Fibroblast of skin of abdomen (primary cell): ENCODE measurements at places on chromosomes 12 and 14.
A peak's percentile ranks its signal among the peaks of the same experiment; 100 is the strongest.

DNA sequence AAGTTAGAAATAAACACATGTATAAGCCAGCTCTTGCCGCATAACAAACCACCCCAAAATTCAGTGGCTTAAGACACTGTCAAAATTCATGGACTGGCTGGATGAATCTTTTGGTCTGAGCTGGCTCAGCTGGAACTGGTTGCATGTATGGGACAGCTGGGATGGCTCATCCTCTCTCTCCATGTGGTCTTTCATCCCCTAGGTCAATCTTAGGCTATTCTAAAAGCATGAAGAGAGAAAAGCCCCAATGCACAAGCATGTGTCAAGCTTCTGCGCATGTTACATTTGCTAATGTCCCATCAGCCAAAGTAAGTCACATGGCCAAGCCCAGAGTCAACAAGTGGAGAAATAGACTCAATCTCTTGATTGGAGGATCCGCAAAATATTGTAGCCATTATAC, 71.0 kb downstream of the DRAM1 start:
- DNase-seq: no peak

DNA sequence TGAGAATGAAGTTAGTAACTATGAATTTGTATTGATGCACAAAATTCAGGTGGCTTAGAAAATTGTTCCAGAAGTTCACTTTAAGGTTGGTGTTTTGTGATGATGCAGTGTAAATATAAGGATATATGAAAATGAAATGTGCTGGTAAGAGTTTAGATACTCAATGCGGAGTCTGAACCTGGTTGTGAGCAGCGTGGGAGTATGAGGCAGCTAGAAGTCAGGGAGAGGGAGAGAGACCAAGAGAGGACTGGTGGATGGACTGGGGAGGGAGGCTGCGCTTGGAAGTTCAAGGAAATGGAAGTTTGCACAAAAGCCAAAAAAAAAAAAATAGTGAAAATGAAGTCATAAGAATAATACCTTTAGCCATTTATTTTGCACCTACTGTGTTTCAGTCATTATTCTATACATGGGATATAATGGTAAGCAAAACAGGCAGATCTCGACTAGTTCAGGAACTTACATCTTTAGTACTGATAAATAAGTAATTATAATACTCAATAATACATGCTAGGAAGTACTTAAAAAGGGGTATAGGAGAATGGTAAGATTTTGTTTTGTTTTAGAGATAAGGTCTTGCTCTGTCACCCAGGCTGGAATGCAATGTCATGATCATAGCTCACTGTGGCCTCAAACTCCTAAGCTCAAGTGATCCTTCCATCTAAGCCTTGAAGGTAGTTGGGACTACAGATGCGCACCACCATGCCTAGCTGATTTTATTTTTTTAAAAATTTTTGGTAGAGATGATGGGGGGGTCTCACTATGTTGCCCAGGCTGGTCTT, 10.0 kb upstream of the RAB21 start:
- no peak for DNase-seq

DNA sequence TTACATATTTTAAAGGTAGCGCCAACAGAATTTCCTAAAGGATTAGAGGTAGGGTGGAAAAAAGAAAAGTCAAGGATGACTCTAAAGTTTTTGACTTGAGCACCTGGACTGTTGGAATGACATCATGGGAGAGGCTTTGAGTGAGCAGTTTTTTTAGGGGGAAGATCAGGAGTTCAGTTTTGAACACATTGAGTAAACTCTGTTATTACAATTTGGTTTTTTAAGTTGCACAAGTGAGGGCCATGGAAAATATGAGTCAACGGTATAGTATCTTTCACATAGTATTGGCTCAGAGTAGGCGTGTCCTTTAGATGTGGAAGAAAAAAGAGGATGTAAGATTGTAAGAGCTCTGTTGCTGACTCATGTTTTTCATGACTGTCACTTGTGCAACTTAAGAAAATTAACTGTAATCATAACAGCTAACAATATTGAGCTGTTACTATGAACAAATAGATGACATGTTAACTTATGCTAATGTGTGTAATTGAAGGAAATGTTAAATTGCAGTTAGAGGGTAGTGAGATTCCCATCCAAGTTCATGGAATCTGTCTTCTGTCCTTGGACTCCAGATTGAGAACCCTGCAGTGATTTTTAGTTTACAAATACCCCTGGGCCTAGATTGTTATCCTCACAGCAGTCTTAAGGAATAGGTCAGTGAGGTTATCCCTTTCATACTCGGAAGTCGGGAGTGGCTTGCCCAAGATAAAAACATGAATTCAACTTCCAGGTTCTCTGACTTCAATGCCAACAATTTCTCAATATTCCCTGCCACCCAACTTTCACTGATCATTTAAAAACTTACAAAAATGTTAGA, 48.2 kb upstream of the ATP2B1 start:
- DNase-seq: peak; percentile 98

DNA sequence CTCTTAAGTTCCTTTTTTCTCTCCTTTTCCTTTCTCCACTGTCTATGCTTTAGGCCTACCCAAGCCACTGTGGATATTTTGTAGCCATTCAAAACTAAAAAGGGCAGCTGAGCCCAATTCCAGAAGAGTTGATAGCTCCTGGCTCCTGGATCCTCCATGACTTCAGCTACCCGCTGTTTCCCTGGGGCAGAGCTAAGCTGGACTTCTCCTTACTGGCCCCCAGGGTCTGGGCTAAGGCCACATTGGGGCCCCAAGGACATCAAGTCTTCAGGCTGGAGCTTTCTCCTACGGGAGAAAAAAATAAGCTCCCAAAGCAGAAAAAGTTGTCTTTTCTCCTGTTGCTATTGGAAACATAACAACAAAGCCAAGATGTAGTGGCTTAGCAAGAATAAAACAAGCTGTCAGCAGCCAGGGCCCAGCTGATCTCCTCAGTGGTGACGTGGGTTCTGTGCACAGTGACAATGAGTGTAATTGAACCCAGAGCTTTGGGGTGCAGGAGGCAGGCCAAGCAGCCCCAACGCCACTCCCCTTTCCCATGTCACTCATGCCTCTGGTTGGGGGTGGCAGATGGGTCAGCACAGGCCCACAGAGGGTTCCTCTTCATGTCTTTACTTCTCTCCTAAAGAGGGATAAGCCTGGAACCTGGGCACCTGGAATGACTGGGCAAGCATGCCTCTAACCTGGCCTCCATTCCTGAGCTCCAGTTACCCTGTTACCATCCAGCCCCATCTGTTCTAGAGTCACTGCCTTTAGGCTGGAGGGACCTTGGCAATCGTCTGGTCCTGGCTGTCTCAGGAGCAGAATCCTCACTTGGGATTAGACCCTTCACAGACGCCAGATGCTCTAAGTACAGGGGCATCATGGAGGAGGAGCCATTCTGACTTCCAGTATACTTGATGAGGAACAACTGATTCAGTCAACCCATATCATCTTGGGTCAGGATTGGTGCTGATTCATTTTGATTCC, 171.2 kb downstream of the ZFP36L1 start:
- DNase-seq: peak; percentile 70

DNA sequence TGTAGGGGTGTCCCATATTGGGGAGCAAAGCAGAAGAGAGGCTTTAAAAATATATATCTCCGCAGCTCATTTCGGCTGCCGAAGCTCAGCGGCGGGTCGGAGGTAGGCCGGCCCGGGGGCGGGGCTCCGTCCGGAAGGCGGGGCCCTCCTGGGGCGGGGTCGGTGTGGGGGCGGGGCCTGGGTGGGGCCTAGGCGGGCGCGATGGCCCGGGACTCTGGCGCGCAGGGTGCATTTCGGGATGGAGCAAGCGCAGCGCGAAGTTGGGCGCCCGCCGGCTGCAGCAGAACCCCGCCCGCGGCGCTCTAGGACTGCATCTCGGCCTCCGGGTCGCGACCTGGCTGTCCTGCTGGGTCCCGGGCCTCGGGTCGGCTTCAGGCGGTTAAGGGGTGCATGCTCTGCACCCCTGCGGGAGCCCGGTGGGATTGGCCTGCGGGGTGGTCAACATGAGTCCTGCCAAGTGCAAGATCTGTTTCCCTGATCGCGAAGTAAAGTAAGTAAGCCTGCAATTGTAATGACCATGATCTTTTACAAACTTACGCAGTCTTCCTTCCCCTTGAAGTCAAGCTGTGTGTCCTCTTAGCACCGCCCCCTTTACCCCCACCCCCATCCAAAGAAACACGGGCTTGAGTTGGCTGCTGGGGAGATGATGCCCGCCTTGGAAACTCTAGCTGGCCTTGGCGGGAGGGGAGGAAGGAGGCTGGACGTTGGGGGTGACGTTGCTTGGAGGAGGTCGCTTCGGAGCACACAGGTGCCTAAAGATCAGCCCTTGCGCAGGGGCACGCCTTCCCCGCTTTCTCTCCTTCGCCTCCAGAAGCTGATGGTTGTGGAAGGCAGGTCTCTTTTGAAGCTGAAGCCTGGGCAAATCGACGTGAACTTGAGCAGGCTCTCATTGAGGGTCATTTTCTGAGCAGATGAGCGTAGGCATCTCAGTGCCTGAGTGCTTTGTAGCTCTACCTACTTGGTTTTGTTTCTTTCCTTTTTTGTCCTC, 38.4 kb downstream of the ACACB start:
- DNase-seq: peak; percentile 64

DNA sequence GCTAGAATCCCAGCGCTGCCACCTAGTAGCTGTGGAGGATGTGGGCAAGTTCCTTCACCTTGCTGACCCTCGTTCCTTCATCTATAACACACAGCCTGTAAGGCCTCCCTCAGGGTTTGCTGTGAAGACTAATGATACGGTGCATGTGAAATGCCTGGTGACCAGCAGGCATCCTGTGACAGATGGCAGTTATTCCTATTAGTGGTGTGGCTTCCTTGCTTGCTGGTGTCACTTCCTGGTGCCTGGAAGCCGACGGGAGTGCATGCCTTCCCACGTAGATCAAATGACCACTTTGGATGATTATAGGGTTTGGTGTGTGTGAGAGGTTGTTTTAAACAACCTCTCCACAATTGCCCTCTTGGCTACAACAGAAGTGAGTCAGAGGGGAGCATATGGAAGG, 894.9 kb downstream of the VRK1 start:
- DNase-seq: no peak

- no peak for DNase-seq
Measured at GRCh38 chr12:118269806-118270205, 102.9 kb downstream of the TAOK3 start.

DNA sequence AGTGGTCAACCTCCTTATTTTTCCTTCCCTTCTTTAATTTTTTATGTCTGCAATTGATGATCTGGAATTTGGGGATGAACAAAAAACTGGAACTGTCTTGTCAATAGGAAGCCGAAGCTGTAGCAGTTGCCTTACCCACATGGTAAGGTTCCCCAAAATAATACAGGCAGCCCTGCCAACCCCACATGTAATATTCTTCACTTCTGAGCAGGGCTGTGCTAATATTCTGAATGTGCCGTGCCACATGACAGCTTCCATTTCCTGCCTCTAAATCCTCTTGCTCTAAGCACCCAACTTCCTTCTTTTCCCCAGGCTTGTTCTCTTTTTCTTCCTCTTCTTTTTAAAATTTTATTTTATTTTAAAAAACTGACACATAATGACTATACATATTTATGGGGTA, 39.6 kb downstream of the GPATCH2L start:
- DNase-seq: no peak

- DNase-seq: peak; percentile 44
Measured at GRCh38 chr14:58428118-58428683, 682 bp downstream of the KIAA0586 start.

DNA sequence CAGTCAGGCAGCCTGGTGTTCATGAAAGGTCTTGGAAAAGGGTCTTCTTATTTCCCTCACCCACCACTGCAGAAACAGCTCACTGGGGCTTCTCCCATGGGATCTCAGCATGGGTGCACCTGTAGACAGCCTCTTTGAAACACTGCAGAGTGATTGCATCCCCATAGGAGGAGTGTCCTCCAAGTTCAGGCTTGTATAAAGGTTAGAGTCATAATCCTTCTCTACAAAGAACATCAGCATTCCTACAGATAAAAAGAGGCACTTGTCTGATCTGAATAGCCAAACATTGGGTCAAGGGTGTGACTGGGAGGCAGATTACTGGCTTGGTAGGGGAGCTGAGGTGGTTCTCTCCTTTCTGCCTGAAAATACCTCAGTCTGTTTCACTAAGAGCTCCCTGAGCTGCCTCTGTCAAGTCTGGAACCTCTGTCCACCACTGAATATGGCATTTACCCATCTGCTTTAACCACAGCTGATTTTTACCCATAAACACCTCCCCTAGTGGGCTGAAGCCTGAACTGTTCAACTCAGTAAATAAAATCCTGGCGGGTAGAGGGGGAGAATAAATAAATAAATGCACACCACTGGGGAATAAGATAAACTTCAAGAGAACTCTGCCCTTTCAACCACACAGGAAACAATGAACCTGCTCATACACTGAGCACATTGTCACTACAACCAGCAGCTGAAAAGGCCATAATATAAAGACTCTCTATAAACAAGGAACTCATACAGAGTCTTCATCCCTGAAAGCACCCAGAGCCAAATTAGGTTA, 120.7 kb upstream of the SCAF11 start:
- DNase-seq: no peak

DNA sequence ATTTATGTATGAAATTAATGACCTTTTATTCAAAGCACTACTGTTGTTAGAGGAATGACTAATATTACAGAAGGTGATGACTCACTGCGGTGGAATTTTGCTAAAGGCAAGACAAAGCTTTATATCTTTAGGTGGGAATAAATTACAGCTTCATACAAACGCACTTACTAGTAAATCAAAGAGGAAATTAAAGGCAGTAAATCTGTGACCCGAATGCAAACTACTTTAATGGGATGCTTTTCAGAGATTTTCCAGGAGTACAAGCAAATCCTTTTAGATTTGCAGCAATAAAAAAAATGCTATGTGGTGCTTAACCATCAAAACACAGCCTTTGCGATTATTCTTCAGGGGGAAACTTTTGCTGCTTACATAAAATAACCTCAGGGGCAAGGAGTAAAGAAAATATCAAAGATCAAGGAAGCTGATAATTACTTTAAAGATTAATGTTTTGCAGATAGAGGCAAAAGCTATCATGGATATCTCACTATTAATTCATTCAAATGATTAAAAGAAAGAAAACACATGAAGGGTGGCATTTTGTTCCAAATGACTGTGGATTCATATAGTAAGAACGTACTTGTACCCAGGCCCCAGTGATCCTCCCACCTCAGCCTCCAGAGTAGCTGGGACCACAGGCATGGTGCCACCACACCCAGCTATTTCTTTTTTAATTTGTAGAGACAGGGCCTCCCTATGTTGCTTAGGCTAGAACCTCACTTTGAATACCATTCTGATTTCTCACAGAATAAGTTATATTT, 98.9 kb downstream of the DENND5B start:
- peak; percentile 95 for DNase-seq
